Renal pelvis (tissue), 12 donors: ENCODE measurements at places on chromosomes 3 and 15.

DNA sequence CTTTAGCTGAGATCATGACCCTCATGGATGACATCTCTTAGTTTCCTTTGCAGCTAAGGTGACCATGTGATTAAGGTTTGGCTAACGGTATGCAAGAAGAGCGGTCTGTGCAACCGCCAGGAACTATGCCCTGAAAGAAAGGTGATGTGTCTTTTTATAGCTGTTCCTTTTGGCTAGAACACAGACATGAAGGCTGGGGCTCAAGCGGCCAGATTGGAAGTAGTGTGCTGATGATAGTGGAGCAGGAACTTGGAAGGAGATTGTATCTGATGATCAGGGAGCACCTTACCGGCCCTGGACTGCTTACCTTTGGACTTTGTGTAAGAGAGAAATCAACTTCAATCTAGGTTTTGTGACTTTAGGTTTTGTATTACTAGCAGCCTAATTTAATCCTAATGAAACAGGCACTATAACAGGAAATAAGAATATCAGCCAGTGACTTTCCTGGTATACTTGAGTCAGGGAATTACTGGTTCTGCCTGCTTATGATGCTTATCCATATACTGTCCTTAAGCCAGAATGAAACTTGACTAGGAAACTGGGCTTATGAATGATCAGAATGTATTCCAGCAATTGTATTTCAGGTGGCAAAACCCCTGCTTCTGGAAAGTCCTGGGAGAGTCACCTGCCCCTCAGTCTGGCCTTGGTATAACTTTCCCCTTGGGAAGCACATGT, 164.3 kb upstream of the LRIG1 start:
- no peak for DNase-seq

DNA sequence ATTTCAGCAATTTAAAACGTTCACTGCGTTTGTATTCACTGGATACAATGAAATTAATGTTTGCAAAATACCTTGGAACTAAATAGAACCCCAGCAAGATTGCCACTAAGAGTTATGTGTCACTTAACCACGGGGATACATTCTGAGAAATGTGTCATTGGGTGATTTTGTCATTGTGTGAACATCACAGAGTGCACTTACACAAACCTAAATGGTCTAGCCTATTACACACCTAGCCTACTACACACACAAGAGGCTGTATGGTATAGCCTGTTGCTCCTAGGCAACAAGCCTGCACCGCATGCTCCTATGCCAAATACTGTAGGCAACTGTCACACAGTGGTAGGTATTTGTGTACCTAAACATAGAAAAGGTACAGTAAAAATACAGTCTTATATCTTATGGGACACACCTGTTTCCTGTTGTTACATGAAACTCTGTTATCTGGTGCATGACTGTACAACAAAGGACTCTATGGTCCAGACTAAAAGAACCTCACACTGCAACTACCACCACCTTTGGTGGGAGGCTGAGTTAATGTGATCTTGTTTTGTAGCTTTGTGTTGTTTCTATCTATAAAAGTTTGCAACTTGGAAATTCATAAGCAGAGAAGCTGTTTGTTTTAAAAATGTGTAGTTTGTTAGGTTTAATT, 92.2 kb upstream of the NTRK3 start:
- DNase-seq, result no peak

- DNase-seq, result no peak
These were observed 18.6 kb upstream of the ZBTB38 start for GRCh38 chr3:141349711-141350110.

- no peak for DNase-seq
These were observed 47.7 kb upstream of the PTX3 start for GRCh38 chr3:157388976-157389375.

DNA sequence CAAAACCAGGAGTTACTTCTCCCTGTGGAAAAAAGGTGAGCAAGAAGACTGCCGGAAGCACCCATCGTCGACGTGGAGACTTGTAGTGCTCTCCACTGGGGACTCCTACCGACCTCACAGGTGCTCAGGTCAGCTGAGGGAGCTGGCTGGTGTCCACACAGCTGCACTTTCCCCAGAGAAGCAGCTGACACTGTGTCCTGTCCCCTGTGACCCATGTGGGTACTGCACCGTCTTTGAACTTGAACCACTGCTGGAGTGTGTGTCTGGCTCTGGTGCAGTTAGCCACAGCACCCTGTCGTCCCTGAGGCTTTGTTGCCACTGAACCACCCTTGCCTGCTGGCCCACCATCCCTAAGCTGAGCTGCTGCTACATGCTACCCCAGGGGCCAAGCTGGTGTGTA, 270.8 kb downstream of the CACNA2D3 start:
- no peak for DNase-seq

- no peak for DNase-seq
These were observed 80.8 kb downstream of the SLC49A4 start for GRCh38 chr3:122875547-122876127.

DNA sequence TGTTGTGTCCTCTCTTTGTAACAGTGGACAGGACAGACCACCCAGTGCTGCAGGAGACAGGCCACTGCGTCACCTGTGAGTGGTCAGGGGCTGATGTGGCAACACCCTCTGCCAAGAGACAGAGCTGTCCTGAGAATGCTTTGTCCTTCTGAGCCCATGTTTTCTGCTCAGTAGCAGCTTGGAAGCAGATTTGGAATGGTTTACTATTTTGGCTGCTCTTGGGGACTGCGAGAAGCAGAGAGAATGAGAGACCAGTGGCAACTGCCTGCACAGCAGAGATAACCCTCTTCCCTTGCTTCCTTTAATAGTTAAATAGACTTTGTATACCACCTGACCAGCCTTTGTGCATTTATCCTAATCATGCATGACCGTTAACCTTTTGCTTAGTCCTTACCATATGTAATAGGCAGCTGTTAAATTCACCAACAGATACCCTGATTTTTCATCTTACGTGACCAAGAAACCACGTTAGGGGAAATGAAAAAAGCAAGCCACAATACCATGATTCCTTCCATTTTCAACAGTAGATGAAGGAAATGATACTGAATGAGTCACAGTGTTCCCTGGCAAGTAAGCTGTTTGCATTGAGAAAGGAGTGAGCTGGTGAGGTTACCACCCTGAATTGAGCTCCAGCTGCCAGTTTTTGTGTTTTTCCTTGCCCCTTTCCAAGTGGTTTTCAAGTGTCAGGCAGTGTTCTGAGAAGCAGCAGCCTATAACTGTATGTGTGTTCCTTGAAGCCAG, 35.5 kb downstream of the B3GALNT1 start:
- DNase-seq, result no peak

GRCh38 chr3:108184824-108185223, 37.4 kb downstream of the IFT57 start:
- DNase-seq, result no peak

DNA sequence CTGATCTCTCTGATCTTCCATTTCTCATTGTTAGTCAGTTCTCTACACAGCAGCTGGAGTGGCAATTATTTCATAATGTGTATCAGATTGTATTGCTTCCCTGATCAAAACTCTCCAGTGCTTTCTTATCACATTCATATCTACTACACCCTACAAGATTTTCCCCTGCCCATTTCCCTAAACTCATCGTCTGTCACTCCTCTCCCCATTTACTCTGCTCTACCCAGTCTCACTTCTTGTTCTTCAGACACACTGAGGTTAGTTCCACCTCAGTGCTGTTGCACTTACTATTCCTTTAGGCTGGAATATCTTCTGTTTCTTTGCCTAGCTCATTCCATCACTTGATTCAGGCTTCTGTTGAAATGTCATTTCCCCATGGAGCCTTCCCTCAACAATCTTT, 197.1 kb downstream of the SATB1 start:
- DNase-seq, result no peak

- DNase-seq, result peak; percentile 16
These were observed 10.7 kb upstream of the DHX36 start for GRCh38 chr3:154334973-154335420.

GRCh38 chr3:155991847-155992246, 121.4 kb downstream of the GMPS start:
- DNase-seq, result no peak

DNA sequence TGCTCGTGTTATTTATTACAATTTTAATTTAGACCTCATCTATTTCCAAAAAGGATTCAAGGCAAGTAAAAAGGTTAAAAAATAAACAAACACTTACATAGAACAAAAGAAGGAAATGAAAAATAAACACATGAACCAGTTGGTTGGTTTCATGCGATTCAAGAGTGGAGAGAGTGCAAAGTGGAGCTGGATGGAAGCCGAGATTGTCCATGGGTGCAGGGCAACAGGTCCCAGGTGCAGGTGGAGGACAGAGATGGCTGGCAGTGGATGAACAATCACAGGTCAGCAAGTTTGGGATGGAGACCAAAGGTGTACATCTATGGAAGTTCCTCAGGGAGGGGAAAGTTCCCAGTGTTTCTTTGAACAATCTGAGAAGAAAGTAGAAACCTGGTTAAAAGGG, 11.6 kb upstream of the SEMA5B start:
- no peak for DNase-seq

- DNase-seq, result no peak
These were observed 5.2 kb downstream of the NIT2 start for GRCh38 chr3:100339786-100340185.

DNA sequence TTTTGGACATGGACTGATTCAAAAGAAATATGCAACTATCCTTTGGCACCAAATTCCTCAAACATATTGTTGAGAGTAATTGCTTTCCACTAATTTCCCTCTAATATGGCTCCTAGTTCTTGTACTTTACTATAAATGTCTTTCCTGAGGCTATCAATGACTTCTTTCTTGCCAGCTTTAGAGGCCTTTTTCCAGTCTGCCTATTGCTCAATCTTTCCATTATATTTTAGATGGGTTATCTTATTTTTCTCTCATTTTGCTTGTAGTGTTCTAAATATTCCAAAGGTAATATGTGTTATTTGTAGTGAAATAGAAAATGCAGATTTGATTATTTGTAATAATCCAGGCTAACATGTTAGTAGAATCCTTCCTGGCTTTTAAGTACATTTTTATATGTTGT, 11.5 kb upstream of the TEX9 start:
- DNase-seq, result no peak

DNA sequence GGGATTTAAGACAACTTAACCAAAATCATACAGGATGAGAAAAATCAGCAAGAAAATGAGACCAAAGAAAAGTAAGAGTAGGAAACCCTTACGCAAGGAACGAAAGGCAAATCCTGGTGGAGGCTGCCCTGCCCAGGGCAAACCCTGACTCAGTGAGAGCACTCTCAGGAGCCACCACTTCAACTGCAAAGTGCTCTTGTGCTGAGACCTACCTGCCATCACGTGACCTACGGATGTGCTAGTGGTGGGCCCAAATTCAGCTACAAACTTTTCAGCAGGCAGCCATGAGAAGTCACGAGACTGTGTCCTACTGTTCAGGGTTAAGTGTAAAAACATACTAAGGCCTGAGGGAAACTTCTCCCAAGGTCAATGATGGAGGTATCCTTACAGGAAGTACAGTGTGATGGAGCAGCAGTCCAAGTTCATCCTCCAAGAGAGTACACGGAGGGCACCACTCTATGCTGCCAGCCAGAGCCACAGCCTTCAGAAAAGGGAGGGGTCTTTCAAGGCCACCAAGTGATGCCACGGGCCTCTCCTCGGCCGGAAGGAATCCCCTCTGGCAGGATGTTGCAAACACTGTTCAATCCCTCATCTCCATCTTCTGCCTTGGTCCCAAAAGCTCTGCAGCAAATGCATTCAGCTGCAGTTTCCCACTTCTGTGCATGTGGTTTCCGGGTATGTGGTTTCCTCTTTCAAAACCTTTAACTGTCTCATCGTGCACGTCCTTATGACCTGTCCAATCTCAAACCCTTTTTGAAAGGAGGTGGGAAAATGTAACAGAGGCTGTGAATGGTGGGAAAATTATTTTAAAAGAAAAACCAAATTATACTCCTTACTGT, 9.5 kb downstream of the CHSY1 start:
- no peak for DNase-seq

GRCh38 chr3:195511136-195511535, 32.0 kb downstream of the PPP1R2 start:
- no peak for DNase-seq

GRCh38 chr15:66685638-66686150, 16.3 kb upstream of the SMAD6 start:
- DNase-seq, result no peak
